ENCODE measurements at places on chromosomes 11 and 22. TPM values are rescaled to one million over a fixed set of nuclear protein-coding genes. Genes with fewer than 3 reads are reported as not detected.

GRCh38 chr22:32794449-32795213 is 6.9 kb upstream of the TIMP3 start:
- no peak for DNase-seq
- H3K27ac ChIP-seq: no peak overlapping the region
- no peak overlapping the region for H3K4me3 ChIP-seq
- no peaks in the 10 kb centered on the region for H3K36me3 ChIP-seq

- H3K27me3 ChIP-seq: no peaks in the 10 kb centered on the region
- H3K36me3 ChIP-seq: peaks cover 13% of the 10 kb centered on the region
- H3K27ac ChIP-seq: no peak overlapping the region
Observed at GRCh38 chr22:30607939-30608338, 965 bp downstream of the TCN2 start.

GRCh38 chr11:101584655-101585054 is 848 bp upstream of the TRPC6 start:
- H3K27ac ChIP-seq: no peak overlapping the region
- no peak for DNase-seq
- H3K27me3 ChIP-seq: peaks cover 27% of the 10 kb centered on the region
- no peaks in the 10 kb centered on the region for H3K4me1 ChIP-seq
- H3K4me3 ChIP-seq: no peak overlapping the region

DNA sequence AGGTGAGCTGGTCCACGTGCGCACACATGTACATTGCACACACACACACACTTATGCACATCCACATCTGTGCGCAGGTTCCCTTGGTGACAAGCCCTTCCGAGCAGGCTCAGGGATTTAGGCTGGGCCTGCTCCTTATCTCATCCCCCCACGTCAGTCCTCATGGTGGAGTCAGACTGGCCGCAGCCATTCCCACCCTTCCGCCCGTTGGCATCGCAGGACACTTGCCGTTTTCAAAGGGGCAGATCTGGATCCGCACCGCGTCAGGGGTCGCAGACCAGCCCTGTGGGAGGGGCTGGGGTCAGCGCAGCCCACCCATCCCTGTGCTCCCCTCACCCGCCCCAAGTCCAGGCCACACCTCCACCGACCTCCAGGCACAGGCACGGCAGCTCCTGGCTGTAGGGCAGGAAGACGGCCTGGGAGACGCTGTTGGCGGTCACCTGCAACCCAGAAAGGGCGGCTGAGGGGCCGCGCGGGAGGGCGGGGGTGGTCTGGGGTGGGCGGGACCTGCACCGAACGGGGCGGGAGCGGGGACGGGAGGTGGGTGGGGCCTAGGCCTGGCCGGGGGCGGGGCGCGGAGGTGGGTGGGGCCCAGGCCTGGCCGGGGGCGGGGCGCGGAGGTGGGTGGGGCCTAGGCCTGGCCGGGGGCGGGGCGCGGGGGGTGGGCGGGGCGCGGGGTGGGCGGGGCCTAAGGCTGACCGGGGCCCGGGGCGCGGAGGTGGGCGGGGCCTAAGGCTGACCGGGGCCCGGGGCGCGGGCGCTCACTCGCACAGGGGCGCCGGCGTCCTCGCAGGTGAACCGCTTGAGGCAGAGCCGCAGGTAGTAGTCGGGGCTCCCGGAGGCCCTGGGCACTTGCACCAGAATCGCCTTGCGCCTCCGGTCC is 13.3 kb downstream of the IL17REL start:
- peak overlapping the region; percentile 51 for H3K4me3 ChIP-seq
- no peak overlapping the region for H3K27ac ChIP-seq
- no peak for DNase-seq
- no peaks in the 10 kb centered on the region for H3K4me1 ChIP-seq
- H3K36me3 ChIP-seq: no peaks in the 10 kb centered on the region

OR2AG2 gene
- total RNA-seq: not detected

ANO9 gene
- total RNA-seq: 0.09 TPM

PTPN5 gene
- total RNA-seq: 0.22 TPM
